ENCODE measurements at places on chromosomes 1 and 21.

GRCh38 chr1:87231703-87232367 lies 96.8 kb upstream of the LMO4 start:
- DNase-seq: no peak

GRCh38 chr1:236526079-236526478 lies 2.3 kb downstream of the LGALS8 start:
- DNase-seq: no peak

- DNase-seq: no peak
Measured at GRCh38 chr1:153430561-153430960, 14.2 kb downstream of the S100A7A start.

DNA sequence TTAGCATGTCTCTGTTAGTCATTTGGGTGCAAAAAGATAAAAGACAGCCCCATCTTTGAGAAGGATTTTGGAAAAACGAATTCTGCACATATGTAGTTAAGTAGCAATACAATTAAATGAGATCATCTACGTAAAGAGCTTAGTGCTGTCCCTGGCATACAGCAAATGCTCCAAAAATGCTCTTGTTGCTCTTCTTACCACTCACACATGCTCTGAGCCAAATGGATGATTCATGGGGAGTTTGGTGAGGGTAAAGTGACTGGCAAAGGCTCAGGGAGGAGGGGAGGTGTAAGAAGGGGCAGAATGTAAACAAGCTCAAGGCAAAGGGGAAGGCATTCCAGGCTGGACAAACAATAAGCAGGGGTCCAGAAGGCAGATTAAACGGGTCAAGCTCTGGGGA lies 191.9 kb downstream of the AK5 start:
- DNase-seq: no peak

DNA sequence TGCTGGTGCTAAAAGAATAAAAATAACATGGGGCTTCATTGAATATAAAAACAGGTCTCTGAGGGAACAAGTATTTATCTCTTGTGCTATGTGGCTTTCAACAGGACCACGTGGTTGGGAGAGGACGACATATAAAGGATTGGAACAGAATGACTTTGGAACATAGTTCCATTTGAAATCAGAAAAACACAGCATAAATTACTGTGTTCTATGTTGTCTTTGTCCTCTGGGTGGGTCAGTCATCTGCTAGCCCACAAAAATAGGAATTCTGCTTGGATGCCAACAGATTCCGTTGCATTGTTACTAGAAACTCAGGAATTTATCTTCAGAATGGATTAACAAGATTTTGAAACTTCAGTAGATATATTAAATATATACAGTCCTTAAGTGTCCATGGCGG lies 5.9 kb downstream of the CEP85 start:
- DNase-seq: no peak

- no peak for DNase-seq
Measured at GRCh38 chr1:46131093-46131492, 1.3 kb downstream of the PIK3R3 start.

DNA sequence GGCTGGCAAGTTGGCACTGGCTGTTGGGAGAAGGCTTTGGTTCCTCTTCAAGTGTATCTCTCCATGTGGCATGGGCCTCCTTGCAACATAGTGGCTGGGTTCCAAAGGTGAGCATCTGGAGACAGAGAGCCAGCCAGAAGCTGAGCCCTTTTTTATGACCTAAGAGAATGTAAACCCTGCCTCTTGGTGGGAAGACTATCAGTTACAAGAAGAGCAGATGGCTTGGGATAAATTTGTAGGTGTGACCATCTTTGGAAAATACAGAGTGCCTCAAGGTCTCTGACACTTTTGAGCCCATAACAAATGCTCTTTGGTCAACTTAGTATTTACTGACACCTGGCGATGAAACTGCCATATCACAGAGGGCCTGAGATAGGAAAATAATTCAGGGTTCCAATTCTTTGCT lies 31.4 kb upstream of the PRELP start:
- no peak for DNase-seq

DNA sequence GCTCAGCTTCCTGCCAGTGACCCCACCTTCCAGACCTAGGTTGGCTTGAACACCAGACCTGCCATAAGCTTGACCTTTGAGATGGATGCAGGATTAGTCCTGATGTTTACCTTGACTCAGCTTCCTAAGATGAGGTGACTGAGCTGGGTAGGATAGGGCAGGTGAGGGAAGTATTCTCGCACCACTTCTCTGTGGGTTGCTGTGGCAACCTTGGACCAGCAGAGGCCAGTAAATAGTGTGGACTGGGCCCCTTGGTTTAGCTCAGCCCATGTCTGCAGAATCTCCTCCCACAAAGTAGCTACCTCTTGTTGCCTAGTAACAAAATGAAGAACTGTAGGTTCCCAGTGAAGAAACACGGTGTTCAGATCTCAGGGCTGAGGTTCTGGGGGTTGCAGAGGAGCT lies 8.4 kb downstream of the RPS6KA1 start:
- no peak for DNase-seq

- DNase-seq: no peak
Measured at GRCh38 chr1:7120863-7121621, 335.8 kb downstream of the CAMTA1 start.

GRCh38 chr1:17250601-17251000 lies 1.7 kb downstream of the PADI3 start:
- DNase-seq: no peak

GRCh38 chr1:31033598-31033997 lies 31.9 kb downstream of the PUM1 start:
- no peak for DNase-seq

- no peak for DNase-seq
Measured at GRCh38 chr1:24389231-24389678, 24.3 kb downstream of the STPG1 start.

- DNase-seq: no peak
Measured at GRCh38 chr1:115068826-115069585, 20.3 kb downstream of the TSPAN2 start.

GRCh38 chr1:69814926-69815325 lies 247.2 kb downstream of the LRRC7 start:
- DNase-seq: no peak

- no peak for DNase-seq
Measured at GRCh38 chr1:52523376-52523775, 29.5 kb downstream of the TUT4 start.

- no peak for DNase-seq
Measured at GRCh38 chr1:244271691-244272308, 179.9 kb downstream of the ADSS2 start.

DNA sequence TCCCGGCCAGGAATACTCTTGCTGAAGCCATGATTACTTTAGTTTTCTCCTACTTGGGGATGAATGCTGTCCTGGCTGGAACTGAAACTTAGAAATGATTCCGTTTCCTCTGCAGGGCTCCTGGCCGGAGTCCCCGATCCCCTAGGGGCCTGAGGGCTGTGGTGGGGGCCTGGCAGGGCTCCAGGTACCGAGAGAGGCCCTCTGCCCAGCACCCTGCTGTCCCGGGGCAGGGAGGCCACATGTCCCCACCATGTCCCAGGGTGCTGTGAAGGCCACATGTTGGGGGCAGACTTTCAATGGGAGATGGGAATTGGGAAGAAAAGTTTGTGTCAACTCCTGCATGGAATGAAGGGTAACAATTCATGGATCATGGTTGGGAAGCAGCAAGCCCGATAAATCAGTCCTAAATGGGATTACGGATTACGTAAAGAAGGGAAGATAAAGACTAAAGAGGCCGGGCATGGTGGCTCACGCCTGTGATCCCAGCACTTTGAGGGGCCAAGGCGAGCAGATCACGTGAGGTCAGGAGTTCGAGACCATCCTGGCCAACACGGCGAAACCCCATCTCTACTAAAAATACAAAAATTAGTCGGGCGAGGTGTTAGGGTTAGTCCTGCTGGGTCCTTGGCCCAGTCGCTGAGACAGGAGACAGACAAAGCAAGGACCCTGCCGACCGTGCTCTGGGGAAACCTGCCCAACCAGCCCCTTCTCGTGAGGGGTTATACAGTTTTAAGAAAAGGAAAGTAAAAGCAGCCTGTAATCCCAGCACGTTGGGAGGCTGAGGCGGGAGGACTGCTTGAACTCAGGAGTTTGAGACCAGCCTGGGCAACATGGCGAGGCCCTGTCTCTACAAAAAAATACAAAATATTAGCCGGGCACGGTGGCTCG lies 37.6 kb downstream of the MORN1 start:
- DNase-seq: no peak

All from stimulated activated CD4-positive, alpha-beta T cell treated with anti-CD3 and anti-CD28 coated beads, TNF-alpha, amount 100 ng/mL, for 48 hours (primary cell).